ENCODE measurements at places on chromosomes 5 and 9. TPM values are rescaled to one million over a fixed set of nuclear protein-coding genes. Genes with fewer than 3 reads are reported as not detected.

The SCGB3A2 gene
- total RNA-seq = 5.8 TPM

The OTULINL gene
- 4.4 TPM for total RNA-seq

GRCh38 chr5:31768046-31768445, 129.1 kb downstream of the PDZD2 start:
- no peak for DNase-seq

- peak; percentile 48 for DNase-seq
Measured at GRCh38 chr5:51632793-51633192, 249.5 kb downstream of the ISL1 start.

- no peak for DNase-seq
Measured at GRCh38 chr5:114097570-114097969, 264.3 kb upstream of the KCNN2 start.

- DNase-seq = no peak
Measured at GRCh38 chr5:125227333-125228095, 481.1 kb upstream of the ZNF608 start.

The CARTPT gene
- total RNA-seq = not detected

- DNase-seq = no peak
Measured at GRCh38 chr5:131194725-131195124, 24.0 kb downstream of the LYRM7 start.

DNA sequence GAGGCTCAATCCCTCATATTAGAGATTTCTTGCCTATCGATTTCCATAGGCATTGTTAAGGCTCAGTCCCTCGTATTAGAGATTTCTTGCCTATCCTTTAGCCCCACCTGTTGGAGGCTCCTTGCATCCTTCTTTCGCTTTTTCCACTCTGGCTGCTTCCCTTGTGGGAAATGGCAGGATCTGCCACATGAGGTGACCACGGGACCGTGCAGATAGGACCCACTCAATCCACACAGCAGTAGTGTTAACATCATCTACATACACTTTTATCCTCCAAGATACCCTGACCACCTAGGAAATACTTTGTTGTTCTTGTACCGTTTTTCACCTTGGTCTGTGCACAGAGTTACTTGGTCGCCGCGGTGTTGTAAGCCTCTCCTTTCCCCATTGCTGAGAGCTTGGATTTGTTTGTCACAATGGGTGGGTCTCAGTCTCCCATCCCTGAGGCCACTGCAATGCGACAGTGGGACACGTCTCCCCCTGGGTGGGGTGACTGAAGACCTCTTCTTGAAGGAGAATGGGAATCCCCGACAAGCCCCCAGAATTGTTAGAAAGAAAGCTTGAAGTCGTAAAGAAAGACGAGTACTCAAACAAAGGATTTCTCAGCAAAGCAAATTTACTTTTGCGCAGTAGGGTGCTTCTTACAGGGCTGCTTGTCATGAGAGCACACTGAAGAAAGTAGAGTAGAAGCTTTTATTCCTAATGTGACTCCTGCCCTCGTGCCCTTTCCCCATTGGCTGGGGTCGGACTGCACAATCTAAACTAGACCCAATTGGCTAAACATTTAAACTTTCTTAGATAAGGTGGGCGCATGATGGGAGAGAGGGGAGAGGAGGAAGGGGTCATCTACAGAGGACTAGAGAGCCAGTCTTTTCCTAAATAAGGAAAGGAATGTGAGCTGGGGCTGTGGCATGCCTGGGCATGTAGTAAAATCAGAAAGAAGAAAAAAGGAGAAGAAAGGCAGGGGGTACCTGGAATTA, 19.8 kb downstream of the IFT74 start:
- DNase-seq = peak; percentile 25

The INSL4 gene
- not detected for total RNA-seq

- no peak for DNase-seq
Measured at GRCh38 chr9:87063871-87064270, 116.6 kb upstream of the GAS1 start.

The PCDHB10 gene
- 6.1 TPM for total RNA-seq

DNA sequence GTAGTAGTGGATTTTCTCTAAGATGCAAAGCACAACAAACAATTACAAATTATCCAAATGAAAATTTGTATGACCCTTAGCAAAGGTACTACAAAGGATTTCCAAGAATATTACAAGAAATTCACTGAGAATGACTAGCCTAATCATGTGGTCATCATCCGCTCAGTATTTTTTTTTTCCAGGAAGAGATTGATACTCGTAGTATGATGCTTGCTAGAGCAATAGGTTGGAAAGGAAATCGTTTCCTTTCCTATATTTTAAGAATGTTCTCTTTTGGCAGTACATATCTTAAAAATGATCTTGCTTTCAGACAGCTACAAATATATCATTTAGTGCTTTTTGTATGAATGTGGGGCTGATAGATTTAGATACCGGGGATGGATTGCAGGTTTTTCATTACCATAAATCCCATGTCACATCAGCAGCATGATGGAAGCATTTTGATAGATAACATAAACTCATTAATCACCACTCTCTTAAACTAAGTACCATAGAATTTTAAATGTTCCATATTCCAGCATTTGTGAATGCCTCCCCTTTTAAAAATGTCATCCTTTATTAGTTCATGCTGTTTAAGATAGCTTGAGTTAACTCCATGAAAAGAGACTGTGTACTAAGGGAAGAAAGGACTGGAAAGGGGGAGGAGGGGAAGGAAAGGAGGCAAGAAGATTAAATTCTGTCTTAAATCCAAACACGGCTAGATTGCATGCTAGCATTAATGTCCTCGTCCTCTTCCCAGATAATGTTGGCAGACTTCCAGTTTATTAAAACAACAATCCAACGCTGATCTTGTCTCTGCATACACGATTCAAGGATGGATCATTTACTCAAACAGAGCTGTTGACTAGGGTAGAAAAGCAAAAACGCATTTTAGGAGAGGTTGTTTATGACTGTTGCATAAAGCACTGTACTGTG, 311.7 kb upstream of the ZNF608 start:
- peak; percentile 63 for DNase-seq

- DNase-seq = no peak
Measured at GRCh38 chr5:14226992-14227391, 83.8 kb downstream of the TRIO start.

DNA sequence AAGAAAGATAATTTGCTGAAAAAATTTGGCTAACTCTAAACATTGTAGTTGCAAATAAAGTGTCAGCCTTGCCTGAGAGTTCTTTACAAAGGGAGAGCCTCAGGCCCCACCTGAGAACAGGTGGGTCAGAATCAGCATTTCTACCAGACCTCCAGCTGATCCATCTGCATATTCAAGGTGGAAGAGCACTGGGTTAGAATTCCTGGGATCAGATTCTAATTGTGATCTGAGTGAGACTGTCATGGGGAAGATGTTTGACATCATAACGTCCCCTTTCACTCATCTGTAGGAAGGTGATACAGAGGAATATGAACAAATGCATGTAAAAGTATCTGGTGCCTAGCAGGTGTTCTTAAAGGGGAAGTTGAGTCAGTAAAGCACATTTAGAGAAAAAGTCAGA, 54.6 kb downstream of the FBXL7 start:
- DNase-seq = no peak

The SIT1 gene
- not detected for total RNA-seq

DNA sequence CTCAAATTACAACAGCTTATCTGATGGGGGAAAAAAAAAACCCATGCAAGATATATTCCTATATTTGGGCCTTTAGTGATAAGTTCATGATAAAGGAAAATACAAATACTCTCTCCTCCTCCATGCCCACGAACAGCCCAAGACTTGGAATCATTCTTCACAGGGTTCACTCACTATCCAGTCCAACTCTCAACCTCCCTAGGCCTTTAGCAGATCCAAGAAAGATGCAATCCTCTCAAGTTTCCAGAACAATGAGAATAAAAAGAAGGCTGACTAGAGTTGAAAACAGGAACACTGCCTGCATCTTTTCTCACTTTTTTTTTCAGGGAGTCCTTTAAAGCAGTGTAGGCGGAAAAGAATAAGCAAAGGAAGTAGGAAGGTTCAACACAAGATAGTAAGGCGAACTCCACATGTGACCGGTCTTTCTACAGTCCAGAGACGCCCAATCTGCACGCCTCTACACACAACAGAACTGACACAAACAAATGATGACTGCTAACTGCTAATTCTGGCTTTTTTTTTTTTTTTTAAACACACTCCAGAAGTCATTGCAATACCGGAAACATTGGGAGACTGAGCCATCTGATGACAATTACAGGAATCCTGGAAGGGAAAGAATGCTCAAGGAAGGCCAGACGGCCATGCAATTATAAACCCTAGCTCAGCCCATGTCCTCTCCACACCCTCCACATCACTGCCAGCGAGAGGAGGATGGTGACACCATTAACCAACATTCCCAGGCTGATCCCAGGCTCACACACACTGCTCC, 75.4 kb downstream of the BNC2 start:
- DNase-seq = peak; percentile 62

- DNase-seq = no peak
Measured at GRCh38 chr5:27267209-27267824, 228.9 kb upstream of the CDH9 start.

DNA sequence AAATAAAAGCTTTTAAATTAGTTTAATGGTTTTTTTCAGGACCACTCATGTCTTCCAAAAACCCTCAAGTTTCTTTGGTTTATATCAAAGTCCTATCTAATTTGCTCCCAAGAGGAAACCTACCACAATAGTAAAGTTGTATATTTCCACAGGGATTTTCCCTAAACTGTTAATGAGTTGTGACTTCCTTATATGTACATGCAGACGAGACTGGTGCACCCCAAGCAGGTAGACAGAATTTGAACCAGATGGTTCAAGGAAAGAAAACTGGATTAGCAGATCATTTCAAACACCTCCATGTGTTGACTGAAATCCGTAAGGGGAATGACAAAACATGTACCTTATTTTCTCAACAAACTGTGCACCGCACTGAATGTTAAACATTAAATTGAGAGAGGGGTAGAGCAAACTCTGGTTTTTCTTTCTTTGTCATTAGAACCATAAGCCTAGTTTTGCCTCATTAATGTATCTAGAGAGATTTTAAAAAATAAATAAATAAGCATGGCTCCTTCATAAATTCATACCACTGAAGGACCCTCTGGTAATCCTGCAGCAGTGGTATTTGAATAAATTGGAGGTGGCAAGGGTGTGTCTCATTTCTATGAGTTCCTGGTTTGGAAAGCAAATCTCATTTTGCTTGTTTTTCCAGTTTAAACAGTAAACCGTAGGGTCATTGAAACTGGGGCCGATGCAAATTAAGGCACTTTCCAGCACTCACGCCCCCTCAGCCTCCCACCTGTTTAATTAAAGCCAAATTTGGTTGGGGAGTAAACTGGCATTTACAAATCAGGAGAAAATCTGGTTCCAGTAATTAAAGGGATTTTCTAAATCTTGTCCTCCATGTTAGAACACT, 51.1 kb downstream of the ENC1 start:
- no peak for DNase-seq

The PDZD2 gene
- total RNA-seq = 28.6 TPM

DNA sequence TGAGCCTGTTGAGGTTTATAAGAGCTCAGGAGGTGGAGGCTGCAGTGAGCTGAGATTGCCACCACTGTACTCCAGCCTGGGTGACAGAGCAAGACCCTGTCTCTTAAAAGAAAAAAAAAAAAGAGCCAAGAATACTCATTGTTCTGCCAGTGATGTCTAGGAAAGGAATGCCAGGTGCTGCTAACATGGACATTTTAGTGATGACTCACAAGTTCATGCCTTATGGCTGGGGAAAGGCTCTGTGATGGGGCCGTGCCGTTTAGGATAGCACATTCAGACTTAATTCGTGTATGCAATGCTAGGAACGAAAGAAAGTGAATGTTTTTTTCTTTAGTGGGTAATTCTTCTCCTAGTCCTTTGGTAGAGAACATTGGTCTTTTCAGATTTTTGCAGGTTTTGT, 134.2 kb downstream of the ARHGAP26 start:
- DNase-seq = no peak

DNA sequence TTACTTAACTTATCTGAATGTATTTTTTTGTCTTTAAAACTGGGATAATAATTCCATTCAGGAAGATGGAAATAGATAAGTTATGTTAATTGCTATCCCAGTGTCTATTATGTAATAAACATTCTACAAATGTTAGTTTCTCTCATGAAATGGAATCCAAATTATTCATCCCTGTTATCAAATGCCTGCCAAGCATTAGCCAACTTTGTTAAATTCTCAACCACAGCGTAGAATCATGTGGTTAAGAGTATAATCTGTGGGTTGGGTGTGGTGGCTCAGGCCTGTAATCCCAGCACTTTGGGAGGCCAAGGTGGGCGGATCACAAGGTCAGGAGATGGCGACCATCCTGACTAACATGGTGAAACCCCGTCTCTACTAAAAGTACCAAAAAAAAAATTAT, 912.9 kb upstream of the SEMA6A start:
- DNase-seq = no peak

- no peak for DNase-seq
Measured at GRCh38 chr9:134210511-134210907, 46.1 kb upstream of the RNU6ATAC start.

DNA sequence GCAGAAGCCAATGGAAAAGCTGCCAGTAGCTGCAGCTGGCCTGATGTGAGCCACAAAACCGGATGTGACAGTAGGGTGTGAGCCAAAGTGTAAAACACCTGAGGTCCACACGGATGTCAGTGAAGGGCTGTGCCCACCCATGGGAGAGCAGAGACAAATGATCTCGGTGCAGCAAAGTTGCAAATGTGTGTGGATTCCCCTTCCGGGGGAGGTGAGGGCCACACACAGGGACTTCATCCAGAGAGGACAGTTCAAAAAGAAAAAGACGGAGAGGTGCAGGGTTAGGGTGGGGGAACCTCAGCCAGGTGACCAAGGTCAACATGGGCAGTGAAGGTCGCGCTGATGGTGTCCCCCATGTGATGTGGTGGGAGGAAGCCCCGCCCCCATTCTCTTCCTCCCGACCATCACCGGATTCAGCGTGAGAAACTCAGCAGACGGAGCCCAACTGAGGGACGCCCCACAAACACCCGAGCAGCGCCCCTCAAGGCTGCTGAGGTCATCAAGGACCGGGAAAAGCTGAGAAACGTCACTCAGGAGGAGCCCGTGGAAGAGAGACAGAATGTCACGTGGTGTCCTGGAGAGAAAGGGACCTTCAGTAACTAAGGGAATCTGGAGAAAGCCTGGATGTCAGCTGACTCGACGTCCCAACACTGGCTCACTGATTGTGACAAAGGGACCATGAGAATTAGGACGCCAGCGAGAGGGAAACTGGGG, 11.4 kb upstream of the PTGDS start:
- no peak for DNase-seq

DNA sequence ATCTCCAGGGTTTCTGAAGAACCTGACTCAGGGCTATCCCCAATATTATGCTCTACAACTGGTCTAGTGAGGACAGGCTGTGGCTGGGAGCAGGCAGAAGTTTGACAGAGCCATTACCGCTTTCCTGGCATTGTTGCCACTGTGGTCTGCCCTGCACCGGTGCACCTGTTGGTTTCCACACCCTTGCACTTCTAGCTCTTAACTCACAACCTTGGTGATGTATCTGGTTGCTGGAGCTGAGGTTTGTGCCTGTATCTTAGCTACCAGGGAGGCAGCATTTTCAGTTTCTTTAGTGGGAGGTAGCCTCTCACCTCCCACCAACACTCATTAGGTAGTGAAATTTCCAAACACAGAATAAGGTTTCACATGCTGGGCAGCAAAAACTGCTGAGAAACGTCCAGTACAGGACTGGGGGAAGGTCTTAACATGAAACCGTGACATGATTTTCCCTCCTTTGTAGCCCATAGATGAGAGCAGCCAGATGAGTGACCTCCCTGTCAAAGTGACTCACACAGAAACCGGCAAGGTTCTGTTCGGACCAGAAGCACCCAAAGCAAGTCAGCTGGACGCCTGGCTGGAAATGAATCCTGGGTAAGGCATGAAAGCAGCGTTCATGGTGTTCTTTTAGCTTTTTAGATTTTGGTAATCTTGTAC, 57.7 kb downstream of the SMARCA2 start:
- DNase-seq = no peak

- no peak for DNase-seq
Measured at GRCh38 chr5:135395451-135395850, 3.6 kb downstream of the MACROH2A1 start.

GRCh38 chr9:86531273-86531970, 177.2 kb upstream of the TUT7 start:
- DNase-seq = no peak

The DDX46 gene
- 53.6 TPM for total RNA-seq
